Stimulated activated CD4-positive, alpha-beta T cell treated with anti-CD3 and anti-CD28 coated beads, Interleukin-1b, Interleukin-23, amount 100 ng/mL, for 1 hour (primary cell): ENCODE measurements at places on chromosomes 13 and 19.

DNA sequence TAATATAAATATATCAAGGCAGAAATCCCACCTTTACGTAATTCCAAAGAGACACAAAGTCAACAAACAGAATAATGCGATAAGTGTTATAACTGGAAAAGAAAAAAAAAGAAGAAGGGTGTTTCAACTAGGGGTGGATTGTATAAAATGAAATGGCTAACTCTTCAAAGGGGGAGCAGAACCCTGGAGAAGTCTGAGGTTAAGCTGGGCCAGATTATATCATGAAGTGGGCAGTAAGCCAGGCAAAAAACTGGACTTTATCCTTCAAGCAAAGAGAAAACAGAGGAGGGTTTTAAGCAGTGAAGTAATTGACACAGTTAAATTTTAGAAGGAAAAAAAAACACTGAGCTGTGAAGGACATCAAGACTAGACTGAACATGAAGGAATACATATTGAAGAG is 41.9 kb downstream of the TBC1D4 start:
- DNase-seq = no peak

- DNase-seq = peak; percentile 51
Observed at GRCh38 chr19:6530386-6531162, at the start of gene TNFSF9. TSS of gene TNFSF9 (plus strand) at chr19:6531026. CDS start at chr19:6531037, 11 bp downstream.

DNA sequence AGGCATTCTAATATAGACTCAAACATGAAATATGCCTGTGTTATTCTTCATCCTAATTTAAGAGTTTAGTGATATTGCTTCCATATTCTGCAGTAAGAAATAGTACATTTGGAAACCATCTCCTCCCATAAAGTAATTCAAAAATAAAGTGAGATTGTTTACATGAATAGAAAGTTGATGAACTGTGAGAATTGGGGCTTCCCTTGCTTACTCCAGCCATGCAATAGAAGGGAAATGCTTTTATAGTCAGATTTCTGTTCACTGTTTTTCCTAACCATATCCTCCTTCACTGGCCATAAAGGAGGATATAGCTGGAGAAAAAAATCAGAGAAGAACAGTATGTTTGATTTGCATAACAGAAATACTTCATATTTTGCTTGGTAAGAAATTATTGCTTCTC is 7.8 kb downstream of the LRCH1 start:
- no peak for DNase-seq

- DNase-seq = no peak
Observed at GRCh38 chr13:111304041-111304544, 16.3 kb upstream of the TEX29 start.

GRCh38 chr13:46575301-46575771 is 22.4 kb downstream of the LRCH1 start:
- DNase-seq = no peak

DNA sequence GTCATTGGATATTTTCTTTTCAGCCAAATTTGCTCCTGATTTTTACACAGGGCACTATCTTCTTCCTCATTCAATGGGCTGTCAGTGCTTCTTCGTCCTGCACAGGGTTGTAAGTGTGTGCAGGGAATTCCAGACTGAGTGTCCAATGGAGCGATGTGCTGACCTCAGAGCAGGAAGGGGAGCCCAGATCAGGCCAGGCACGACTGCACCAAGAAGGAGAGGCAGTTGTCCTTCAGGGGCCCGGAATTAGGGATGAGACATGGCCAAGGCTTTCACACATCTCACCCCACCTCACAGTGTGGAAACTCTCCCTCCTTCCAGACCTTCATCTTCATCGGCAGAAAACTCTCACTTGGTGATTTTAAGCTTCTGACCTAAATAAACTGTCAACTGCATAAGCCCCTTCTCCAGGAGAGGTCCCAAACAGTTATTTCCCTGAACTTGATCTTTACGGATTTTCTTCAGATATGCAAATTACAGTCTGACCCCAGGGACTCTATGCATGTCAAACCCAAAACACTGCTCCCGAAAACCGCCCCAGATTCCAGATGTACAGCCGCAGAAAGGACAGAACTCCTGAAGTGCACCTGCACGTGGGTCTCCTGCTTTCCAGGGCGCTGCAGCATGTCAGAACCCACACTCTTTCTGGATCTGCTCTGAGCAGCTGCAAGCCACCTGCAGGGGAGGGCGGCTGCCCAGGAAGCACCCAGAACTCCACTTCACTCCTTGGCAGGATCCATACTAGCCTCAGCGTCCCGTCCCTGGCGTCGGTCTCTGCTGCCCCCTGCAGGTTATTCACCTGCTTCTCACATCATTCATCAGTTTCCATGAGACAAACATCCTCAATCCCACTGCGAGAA is 625 bp upstream of the ZNF20 start:
- peak; percentile 69 for DNase-seq

- no peak for DNase-seq
Observed at GRCh38 chr13:23901365-23901764, 4.1 kb upstream of the C1QTNF9B start.

- DNase-seq = no peak
Observed at GRCh38 chr19:55336101-55336500, 3.6 kb upstream of the KMT5C start.

- no peak for DNase-seq
Observed at GRCh38 chr19:40810160-40810559, 11.2 kb downstream of the EGLN2 start.

- DNase-seq = no peak
Observed at GRCh38 chr19:33630880-33631608, 9.3 kb downstream of the CHST8 start.

DNA sequence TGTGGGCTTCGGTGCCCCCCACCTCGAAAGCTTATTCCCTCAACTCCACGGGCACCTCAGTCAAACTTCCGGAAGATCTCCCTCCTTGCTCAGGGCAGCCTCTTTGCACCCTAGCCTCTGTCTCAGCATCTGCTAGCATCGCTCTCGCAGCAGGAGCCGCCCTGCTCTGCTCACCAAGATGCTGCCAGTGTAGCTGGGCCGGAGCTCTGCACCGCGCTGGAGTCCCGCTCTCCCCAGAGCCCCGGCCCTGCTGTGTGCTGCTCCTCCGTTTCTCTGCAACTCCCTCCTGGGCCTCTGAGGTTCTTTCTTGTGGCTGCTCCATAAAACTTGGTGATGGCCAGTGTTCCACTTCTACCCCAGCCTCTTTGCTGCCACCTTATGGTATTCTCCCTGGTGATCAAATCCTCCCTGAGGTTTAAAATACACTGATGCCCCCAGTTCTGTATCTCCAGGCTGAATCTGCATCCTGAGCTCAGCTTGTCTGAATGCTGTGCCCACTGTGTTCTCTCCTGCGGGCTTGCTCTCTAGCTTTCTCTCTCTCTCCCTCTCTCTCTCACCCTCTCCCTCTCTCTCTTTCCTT is 198.0 kb downstream of the UQCRFS1 start:
- no peak for DNase-seq

DNA sequence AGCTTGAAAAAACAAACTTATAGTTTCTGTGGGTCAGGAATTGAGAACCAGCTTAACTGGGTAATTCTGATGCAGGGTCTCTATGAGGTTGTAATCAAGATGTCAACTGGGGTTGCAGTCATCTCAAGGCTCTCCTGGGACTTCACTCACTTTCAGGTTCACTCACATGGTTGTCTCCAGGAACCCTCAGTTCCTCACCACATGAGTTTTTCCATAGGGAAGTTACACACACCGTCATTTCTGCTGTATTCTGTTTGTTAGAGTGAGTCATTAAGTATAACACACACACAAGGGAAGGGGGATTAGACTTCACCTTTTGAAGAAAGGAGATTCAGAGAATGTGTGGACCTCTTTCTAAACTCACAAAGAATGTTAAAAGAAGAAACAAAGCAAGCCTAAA is 34.9 kb upstream of the MLNR start:
- no peak for DNase-seq

- DNase-seq = no peak
Observed at GRCh38 chr13:36352350-36352749, 6.2 kb upstream of the SPART start.

- no peak for DNase-seq
Observed at GRCh38 chr19:55482156-55482961, 2.6 kb upstream of the NAT14 start.

DNA sequence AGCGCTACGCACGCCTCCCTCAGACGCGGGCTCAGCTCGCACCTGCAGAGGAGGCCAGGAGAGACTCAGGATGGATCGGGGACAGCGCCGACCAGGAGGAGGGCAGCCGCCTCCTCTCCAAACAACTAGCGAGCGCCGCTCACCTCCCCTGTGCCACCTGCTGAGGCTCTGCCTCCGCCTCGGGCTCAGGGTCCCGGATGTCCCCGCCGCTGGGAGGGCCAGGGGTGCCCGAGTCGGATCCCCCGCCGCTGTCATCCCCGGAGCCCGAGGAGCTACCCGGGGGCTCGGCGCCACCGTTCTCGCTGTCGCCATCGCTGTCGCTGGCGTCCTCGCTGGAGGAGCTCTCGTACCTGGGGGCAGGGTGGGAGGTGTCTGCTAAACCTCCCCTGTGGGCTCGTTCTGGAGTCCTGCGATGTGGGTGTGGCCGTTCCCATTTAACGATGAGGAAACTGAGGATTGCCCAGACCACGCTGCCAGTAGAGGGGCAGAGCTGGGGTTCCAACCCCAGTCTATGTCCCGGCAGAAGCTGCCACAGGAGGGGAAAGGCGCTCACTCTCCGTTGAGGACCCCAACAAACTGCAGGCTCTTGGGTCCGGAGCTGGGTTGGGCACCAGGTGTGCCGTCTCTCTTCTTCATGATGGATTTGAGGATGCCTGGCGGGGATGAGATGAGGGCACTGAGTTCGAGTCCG is 9.2 kb downstream of the KANK3 start:
- no peak for DNase-seq

GRCh38 chr13:41708713-41709112 is 251.4 kb downstream of the RGCC start:
- no peak for DNase-seq

- no peak for DNase-seq
Observed at GRCh38 chr19:5507065-5507909, 52.1 kb downstream of the ZNRF4 start.

DNA sequence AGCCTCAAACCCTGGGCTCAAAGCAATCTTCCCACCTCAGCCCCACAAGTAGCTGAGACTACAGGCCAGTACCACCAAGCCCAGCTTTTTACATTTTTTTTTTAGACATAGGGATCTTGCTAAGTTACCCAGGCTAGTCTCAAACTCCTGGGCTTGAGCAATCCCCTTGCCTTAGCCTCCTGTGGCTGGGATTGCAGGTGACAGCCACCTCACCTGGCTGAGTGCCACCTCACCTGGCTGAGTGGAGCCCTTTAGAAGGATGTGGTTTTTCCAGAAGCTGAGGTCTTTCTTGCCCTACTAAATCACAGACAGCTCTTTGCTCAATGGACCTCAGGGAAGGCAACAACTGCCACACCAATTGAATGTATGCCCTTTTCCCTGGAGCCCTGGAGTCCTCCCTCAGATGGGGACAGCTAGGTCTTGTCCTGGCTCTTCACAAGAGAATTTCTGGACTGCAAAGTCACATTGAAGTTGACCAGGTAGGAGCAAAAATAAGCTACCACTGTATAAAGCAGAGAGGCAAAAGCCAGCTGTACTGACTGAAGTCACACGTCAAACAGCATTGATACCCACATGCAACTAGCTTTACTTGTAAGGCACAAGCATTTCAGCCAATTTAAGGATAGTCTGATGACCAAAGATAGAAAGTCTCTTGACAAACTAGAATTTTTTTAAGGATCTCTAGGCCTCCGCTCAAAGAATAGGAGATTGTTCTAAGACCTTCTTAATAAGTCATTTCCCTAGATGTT is 14.0 kb downstream of the PDX1 start:
- no peak for DNase-seq

- no peak for DNase-seq
Observed at GRCh38 chr13:46119883-46120614, 15.2 kb upstream of the CPB2 start.

GRCh38 chr13:32125751-32126150 is 94.2 kb downstream of the FRY start:
- DNase-seq = no peak

GRCh38 chr13:51041710-51042109 is 69.4 kb downstream of the C13orf42 start:
- DNase-seq = no peak

- DNase-seq = no peak
Observed at GRCh38 chr13:90375851-90376250, 971.6 kb upstream of the MIR17HG start.

DNA sequence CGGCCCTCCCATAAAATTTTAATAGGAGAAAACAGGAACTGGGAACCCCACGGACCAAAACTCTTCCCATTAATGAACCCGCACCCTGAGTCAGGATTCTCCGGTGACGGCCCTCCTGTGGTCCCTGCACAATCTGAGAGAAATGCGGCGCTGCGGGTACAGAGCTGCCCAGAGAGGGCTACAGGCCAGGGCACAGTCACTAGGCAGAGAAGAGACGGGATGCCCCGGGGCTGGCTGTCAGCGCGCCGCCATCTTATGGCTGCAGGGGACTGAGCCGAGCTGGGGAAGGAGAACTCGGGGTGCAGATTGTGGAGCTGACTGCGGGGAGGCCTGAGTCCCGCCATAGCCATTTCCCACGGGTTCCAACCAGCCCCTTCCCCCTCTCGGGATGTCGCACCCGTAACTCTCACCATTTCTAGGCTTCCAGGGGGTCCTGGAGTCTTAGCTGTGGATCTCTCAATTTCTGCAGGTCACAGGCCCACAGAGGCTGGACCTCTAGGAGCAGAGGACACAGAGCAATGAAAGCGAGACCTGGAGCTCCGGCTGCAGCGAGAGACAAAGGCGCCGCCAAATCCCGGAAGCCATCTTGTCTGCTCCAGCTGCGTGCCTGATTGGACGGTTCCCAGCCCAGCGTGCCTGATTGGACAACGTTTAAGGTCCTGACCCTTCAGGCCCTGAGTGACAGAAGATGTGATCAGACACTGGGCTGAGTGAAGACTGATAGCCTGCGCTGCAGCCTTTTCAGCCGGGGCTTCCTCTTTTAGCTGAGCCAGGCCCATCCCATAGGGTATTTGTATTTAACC is at the start of gene ZNF675:
Gene ZNF675, minus strand, starts transcription at position 592 of the 803 bp plus-strand sequence. Its CDS starts 179 bp downstream, at position 413.
- peak; percentile 55 for DNase-seq

- DNase-seq = no peak
Observed at GRCh38 chr19:12802267-12803106, 618 bp downstream of the THSD8 start.

GRCh38 chr19:28578786-28579505 is 634.0 kb downstream of the UQCRFS1 start:
- DNase-seq = no peak

- DNase-seq = no peak
Observed at GRCh38 chr13:100068133-100068931, 20.6 kb upstream of the PCCA start.

- no peak for DNase-seq
Observed at GRCh38 chr19:7833225-7834099, 3.4 kb downstream of the EVI5L start.

- DNase-seq = no peak
Observed at GRCh38 chr19:13077240-13077639, 25.4 kb downstream of the LYL1 start.
